ENCODE measurements at places on chromosomes 1 and 21.

- DNase-seq: no peak
Observed at GRCh38 chr1:38814984-38815464, 44.5 kb downstream of the RRAGC start.

DNA sequence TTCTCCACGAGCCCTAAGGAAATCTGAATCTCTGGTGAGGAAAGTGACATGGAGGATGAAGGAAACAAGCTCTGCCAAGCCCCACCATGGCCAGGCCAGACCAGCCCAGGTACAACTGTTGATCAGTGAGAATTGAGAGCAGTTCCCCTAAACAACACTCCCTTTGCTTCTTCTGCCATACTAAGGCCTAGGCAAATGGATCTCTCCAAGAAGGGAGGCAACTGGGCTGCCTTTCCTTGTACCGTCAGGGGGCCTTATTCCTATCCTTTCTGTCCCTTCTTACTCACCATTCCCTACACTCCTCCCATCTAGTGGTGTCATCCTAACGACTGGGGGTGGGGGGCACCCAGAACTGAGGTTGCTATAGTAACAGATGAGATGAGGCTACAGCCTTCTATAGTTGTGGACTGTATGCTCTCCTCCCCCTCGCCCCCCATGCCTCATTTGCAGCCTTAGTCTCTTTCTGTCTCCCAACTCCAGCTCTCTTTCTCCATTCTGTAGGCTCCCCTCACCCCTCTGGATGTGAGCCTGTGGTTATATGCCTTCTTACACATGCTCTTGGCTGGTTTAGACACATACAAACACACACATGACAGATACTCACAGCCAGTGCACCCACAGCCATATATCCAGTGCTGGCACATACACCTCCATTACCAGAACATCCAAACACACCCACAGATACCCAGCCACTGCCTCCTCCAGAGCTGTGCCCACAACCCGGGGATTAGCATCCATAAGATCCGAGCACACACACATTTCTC, 3.6 kb downstream of the PEA15 start:
- no peak for DNase-seq

DNA sequence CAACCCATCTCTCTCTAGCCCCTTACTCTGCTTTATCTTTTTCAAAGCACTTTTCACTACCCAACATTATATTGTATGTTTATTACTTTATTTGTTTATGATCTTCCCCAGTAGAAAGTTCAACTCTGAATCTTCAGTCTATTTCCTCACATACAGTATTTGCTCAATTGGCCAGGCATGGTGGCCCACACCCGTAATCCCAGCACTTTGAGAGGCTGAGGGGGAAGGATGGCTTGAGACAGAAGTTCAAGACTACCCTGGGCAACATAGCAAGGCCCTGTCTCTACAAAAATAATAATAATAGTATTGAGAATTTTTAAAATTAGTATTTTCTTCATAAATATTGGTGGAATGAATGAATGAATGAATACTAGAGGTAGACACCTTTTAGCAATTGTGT, 1.2 kb downstream of the STPG1 start:
- no peak for DNase-seq

DNA sequence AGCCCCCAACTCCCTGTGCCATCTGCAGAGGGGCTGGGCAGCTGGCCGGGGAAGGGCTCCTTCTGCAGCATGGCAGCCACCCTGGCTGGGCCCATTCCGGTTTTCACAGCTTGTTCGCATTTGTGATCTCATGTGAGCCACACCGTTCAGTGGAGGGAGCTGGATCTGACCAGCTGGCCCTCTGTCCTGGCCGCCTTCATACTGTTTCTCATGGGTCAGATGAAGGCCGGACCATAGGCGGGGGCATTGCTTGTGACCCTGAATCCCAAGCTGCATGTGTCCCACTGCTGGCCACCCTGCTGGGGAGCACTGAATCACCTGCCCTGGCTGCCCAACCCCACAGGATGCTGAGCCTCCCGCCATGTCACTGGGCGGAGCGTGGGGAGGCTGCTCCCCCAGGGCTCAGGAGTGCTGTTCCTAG, 36.4 kb upstream of the PRSS38 start:
- DNase-seq: no peak

DNA sequence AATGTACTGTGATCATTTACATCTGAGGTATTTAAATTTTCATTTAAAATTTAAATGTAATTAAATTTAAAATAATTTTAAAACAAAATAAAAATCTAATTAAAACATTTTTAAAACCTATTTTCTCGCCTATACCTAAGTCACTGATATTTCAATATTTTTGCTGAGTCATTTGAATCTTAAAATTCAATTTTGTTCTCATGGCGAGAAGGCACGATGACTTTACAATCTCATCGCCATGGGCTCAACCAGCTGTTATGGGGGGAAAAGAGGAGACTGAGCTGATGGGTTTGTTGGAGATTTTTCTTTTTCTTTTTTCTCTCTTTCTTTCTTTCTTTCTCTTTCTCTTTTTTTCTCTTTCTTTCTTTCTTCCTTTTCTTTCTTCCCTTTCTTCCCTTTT, 89.3 kb downstream of the PRDM16 start:
- no peak for DNase-seq

DNA sequence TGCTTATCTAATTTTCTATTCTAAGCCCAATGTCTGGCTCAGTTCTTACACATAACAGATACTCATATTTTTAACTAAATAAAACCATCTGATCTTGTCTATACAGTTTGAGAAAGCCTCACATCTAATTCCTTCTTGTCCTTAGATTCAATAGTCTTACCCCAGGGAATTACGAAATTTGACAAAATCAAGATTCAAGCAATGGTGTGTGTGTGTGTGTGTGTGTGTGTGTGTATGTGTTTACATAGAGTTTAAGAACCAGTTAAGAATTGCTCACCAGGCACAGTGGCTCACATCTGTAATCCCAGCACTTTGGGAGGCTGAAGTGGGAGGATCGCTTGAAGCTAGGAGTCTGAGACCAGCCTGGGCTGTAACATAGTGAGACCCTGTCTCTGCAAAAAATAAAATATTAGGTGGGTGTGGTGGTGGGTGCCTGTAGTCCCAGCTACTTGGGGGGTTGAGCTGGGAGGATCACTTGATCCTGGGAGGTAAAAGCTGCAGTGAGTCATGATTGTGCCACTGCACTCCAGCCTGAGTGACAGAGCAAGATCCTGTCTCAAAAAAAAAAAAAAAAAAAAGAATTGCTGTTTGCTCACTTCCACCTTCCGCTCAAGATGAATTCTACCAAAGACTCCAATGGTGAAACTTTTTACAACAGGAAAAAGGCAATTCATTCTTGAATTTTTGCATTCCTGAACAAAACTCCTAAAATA, 6.2 kb downstream of the WDR64 start:
- DNase-seq: no peak

- no peak for DNase-seq
Observed at GRCh38 chr1:156992215-156992614, 53.3 kb downstream of the ARHGEF11 start.

DNA sequence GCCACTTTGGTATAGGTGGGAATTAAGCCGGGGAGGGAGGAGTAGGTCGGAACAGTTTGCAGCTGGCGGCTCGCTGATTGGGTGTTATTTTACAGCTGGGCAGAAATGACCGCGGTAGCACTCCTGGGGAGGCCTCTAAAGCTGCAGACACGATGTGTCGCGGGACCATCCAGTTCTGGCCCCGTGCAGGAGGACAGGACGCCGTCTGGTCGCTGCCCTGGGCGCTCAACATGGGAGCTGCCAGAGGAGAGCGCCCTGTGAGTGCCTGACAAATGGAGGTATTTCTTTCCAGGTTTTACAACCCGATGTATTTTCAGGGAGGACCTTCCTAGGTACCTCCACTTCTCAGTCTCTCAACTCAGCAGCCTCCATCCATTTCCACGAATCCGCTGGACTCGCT, 46.2 kb downstream of the CDC7 start:
- DNase-seq: no peak

- DNase-seq: no peak
Observed at GRCh38 chr1:70672442-70672888, 261.4 kb downstream of the CTH start.

GRCh38 chr1:219422811-219423598, 189.9 kb downstream of the ZC3H11B start:
- DNase-seq: no peak

DNA sequence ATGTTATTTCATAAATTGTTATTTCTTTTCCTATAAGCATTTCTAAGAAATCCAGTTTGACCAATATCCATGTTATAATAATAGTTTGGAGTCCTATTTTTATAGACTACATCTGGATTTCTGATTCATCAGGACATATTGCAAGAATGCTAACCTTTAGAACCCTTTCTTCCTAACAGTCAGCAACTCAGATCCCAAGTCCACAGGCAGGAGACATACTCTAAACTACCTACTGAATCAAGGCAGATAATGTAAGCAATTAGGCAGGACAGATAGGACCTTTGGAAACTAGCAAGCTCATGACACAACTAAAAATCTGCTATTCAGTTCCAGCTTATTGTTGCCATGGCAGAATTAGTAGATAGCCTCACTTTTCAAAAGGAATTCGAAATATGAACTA, 104.1 kb downstream of the DENND1B start:
- no peak for DNase-seq

DNA sequence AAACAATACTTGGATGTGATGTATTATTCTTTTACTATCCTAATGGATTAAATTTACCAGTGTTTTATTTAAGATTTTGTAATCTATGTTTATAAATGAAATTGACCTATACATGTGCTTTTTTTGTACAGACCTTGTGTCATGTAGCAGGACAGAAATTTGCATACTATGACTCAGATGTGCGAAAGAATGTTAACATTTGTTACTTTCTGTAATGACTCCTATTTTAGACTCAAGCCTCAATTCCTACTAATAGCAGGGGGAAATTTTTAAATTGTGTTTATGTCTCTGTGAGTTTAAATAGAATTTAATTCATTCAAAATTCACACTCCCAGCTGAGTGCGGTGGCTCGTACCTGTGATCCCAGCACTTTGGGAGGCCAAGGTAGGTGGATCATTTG, 21.8 kb upstream of the RIMKLA start:
- DNase-seq: no peak

DNA sequence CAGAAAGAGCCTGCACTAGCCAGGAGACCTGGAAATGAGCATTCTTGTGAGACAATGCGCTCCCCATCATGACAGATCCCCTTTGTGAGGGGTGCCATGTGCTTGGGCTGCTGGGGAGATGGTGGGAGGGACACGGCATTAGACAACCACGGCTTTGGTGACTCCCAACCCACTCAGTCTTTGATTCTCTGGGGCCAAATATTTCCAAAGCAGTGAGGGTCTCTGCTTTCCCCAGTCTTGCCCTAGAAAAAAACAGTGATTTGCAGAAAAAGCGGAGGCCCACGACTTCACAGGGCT, 10.2 kb downstream of the SLC45A3 start:
- no peak for DNase-seq

DNA sequence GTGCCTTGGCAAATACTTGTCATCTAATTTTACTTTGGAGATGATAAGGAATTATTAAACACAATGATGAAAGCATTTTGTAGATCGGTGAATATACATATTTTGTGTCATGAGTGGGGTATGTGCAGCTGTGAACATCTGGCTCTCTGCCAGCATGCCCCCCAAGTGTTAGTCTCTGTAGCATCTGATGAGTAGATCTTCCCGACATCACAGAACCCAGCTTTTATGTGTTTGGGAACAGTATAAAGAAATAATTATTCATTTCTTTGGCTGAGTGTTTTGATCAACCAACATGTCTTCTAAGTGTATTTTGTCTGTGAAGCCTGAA, 4.5 kb upstream of the CTNNBIP1 start:
- no peak for DNase-seq

GRCh38 chr1:106222403-106222802, 834.1 kb upstream of the PRMT6 start:
- DNase-seq: no peak

DNA sequence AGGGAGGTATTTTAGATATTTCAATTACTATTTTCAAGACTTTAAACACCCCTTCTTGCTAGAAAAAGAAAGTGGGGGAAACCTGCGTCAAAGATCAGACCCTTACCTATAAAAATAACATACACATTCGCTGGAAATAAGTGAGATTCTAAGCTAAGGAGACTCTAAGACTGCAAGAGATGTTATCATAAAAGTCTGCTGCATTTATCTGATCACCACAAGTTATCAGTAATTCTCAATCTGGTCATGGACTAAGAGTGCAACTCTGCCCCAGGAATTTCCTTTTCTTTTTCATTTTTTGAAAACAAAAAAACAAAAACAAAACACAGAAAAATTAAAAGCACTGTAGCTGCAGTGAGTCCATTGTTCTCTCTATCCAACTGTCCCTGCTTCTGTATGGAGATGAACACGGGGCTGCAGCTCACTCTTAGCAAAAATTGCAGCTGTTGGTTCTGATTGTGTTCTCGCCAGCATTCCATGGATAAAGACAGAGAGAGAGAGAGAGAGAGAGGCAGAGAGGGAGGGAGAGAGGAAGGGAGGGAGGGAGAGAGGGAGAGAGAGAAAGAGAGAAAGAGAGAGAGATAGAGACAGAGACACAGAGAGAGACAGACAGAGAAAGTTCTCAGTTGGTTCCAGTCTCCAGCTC, 14.1 kb downstream of the XKR8 start:
- no peak for DNase-seq

- DNase-seq: no peak
Observed at GRCh38 chr1:183753464-183753891, 51.4 kb upstream of the RGL1 start.

DNA sequence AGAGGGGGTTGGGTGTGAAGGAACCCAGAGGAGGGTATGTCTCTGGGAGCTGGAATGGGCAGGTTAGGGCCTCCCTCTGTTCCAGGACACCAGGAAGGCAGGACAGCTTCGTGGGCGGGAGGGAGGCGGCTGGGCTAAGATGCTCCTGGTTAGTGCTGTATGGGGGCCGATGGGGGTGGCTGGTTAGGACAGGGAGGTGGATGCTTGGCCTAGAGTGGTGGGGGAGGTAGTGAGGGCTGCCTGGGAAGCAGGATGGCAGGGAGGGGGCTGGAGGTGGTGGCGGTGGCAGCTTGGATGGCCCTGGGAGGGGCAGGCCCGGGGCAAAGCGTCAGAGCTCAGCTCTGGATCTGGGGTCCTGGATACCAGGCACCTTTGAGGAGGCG, 6.2 kb upstream of the MMP23B start:
- no peak for DNase-seq

DNA sequence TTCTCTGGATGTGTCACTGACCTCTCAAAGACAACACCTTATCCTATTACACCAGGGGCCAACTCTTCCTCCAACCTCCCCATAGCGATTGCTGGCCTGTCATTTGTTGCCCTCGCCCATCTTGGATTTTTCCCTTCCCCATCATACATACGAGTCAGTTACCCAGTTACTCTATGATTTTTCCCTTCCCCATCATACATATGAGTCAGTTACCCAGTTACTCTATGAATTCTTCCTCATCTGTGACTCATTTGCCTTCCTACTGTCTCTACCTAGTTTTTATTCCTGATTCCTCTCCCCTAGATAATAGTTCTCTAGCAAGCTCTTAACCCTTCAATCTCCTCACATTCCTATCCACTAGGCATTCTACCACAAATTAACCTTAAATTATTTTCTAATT, 178.8 kb downstream of the NR5A2 start:
- peak; percentile 8 for DNase-seq

- DNase-seq: no peak
Observed at GRCh38 chr1:18954270-18955071, 2.0 kb downstream of the IFFO2 start.

Data from Caki2 (cell line).